ENCODE measurements at places on chromosomes 11 and 22.
A peak's percentile ranks its signal among the peaks of the same experiment; 100 is the strongest.

- no peak for ATAC-seq
Measured at GRCh38 chr11:97259884-97260283, 870.1 kb downstream of the JRKL start.

GRCh38 chr11:121844016-121844415 is 272.0 kb downstream of the BLID start:
- no peak for ATAC-seq

GRCh38 chr22:29394931-29395581 is 6.7 kb upstream of the AP1B1 start:
- peak; percentile 89 for ATAC-seq

GRCh38 chr11:74377689-74378088 is 20.5 kb downstream of the PGM2L1 start:
- ATAC-seq: no peak

DNA sequence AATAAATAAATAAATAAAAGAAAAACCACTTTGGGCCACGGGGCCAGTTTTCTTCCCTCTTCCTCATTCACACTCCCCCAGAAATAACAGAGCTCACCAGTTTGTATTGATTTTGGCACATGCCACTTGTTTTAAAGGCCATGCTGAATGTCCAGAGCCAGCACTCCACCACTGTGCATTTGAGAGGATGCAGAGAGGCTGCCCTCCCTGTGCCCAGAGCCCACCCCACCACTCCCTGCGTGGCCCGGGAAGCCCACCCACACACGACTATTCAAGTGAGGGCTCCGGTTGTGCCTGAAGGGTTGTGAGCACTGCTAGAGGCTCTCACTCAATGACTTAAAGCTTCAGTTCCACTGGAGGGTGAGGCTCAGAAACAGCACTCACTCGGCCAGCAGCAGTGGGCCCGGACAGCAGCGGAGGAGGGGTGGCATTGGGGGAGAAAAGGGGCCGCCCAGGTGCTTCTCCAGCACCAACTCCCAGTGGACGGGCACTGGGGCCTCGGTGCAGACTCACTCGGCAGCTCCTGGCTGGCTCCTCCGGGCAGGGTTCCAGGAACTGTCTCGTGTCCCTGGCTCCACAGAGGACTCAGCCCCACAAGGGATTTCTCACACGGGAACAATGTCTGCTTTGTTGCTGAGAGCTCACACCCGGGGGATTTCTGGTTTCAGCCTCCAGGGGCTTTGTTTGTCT is 112.7 kb downstream of the SHANK2 start:
- ATAC-seq: no peak

DNA sequence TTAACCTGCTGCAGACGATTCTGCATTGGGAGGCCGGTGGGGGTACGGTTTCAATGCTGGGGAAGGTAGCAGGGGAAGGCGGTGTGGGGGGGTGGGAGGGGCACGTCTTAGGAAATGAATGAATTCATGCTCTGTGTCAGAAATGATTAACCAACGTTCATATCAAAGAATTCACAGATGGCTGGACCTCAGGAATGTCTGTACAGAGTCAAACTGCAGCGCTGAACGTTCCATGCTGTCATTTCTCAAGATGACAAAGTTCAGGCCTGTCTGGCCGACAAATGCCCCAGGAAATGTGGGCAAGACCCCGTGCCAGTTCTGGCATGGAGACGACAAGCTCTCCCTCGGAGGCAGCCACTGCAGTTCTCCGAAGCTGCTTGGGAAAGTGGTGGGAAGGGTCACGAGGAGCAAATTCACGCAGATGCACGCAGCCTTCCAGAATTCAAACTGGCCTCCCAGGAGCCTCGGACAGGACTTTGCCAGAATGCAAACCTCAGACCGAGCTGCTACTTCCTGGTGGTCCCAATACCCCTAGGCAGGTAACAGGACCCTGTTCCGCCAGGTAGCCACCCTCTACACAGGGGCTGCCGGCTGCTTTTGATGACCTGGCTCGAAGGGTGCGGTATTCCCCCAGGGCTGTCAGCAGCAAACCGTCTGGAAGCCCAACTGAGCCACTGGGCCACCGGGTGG is 81.5 kb downstream of the TRMU start:
- no peak for ATAC-seq

GRCh38 chr22:45804319-45804985 is 132.8 kb downstream of the ATXN10 start:
- no peak for ATAC-seq

GRCh38 chr11:27203077-27203647 is 159.9 kb downstream of the CCDC34 start:
- no peak for ATAC-seq

- no peak for ATAC-seq
Measured at GRCh38 chr11:76667856-76668255, 2.7 kb downstream of the LRRC32 start.

GRCh38 chr11:61120706-61121191 is 18.5 kb downstream of the CD5 start:
- ATAC-seq: peak; percentile 39

- no peak for ATAC-seq
Measured at GRCh38 chr22:27255580-27255979, 546.0 kb downstream of the MN1 start.

DNA sequence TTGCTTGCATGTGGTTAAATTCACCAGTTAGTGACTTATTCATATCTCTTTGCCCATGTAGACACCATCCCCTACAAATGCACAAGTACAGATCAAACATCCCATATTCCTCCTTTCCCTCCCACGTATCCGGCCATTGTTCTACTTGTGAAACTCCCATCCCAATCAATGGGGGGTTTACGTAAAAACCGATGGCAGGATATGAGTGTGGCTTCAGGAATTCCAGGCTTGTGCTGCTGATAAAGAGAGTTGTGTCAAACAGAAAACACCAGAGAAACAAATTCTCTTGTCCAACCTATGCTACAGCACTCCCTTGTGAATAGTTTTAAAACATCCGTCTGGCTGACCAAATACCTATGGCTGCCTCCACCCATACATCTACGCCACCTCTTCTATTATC is 15.5 kb downstream of the FLI1 start:
- no peak for ATAC-seq

DNA sequence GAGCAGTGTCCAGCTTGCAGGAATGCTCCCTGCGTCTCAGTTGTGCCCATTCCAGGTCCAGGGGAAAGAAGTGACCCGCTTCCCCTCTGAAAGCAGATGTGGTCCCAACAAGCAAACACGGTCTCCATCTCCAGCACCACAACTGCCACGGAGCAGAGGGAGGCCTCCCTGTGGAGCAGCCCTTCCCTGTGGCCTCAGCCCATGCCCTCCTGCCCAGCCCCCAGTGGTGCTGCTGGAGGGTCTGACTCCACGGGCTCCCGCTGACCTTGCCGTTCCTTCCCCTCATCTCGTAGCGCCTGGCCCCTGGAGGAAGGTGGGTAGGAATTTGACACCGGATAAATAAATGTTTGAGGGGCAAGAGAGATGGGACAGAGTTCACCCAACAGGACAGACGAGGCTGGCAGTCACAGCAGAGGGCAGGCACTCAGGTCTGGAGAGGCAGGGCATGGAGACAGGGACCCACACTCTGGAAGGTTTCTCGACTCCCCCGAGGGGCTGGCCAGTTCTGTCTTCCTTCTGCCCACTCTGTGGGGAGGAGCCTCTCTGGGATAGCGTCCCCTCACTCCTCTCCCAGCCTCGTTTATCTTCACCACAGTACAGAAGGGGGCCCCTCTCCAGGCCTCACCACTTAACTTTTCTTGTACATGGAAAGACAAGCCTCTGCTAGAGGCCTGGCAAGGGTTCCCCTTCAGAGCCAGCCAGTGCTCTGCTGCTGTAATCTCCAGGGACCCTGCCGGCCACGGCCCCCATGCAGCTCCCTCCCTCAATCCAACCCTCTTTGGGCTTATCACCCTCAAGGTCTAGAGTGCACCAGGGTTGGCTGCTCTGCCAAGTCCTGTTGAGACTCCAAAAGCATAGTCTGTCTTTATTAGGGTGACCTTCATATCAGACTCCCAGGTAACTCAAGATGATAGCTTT is 7.5 kb upstream of the ST3GAL4 start:
- ATAC-seq: no peak
